ENCODE measurements at places on chromosomes 11 and 22.
A peak's percentile ranks its signal among the peaks of the same experiment; 100 is the strongest.

GRCh38 chr11:63551889-63552266 lies 11.3 kb downstream of the PLAAT2 start:
- no peak for DNase-seq

- DNase-seq: no peak
Observed at GRCh38 chr22:38755155-38755910, 465 bp downstream of the SUN2 start.

DNA sequence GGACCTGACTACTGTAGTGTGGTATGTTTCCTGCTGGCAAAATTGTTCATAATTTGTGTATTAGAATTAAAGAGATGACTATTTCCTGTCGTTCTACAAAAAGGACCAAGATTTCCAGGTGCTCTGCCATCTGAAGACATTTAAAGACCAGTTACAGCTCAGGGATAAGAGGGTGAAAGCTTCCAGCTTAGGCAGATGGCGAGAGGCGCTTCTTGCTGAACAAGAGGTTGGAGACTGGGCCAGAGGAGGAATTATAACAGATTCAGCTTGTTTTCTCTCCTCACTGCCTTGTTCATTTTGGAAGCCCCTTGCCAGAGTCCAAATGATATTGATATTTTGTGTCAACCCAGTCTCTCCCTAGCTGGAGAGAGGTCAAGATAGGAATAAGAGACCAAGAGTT lies 23.1 kb upstream of the NNMT start:
- DNase-seq: no peak

- no peak for DNase-seq
Observed at GRCh38 chr11:102761646-102762238, 18.7 kb downstream of the MMP10 start.

GRCh38 chr11:13963169-13963948 lies 836 bp downstream of the SPON1 start:
- DNase-seq: no peak

DNA sequence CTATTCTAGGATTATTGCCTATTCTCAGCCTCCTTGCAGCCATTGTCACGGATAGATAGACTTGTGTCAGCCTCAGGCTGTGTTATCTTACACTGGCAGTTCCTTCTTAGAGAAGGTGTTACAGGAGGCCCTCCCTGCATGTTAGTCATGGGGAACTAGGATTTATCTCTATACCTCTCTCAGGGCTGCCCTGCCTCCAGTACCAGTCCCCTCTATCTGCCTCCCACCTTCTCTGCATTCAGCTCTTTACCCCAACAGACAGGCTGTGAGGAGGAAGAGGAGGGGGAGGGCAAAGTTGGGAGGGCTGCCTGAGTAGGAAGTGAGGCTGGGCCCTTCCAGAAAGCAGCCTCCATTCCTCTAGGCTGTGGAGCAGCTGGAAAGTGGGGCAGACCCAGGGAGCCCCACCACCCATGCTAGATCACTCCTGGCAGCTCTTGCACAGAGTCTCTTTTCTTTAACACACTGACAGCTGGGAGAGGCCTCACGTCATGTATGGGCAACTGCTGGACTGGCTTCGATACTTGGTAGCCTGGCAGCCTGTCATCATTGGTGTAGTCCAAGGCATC lies 2.9 kb upstream of the IL18BP start:
- no peak for DNase-seq

DNA sequence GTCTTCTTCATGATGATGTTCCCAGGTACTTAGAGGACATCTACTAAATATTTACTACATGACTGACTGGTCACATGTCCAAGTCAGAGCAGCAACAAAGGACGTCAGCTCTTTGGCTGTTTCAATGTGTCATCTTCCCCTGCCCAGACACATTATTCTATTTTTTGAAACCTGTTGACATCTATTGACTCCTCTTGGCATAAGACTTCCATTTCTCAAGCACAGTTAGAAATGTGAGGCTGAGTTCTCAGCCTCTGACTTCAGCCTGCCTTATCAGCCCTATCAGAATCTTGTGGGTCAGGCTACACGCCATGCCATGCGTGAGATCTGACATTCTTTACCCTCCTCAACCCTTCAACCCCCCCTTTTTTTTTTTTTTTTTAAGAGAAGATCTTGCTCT lies 63.8 kb downstream of the SC5D start:
- DNase-seq: no peak

DNA sequence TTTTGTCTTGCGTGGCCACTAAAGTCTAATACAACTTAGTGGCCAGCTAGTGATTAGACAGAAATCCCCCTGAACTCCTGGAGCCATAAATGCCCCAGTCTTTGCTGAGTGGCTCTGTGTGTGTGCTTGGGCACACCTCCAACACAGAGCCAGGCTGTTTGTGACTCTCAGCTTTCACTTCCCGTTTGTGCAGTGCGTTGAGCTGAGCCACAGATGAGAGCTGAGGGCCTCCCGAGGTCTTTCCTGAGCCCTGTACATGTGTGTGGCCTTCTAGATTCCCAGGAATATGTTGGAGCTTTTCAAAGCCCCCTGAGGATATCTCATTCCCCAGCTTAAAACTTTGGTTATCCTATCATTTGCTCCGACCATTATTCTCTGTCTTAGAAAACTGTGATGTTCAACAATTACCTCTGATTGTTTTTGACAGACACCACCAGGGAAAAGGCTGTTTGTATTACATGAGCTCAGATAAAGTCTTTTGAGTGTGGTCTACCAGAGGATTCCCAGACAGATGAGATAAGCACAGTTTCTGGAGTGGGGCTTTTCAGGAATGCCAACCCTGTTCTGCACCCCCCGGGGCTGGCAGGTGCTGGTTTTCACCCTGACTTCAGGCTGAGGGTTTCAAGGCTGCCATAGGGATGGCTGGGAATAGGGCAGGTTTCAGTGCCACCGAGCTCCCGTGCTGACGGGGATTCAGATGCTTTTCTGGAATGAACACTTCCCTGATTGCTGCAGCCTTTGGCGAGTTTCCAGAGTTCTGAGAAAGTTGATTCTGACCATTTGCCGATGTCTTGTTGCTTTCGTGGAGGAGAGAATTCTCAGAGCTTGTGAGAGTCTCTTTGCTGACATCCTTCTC lies 23.8 kb downstream of the IGHMBP2 start:
- no peak for DNase-seq

DNA sequence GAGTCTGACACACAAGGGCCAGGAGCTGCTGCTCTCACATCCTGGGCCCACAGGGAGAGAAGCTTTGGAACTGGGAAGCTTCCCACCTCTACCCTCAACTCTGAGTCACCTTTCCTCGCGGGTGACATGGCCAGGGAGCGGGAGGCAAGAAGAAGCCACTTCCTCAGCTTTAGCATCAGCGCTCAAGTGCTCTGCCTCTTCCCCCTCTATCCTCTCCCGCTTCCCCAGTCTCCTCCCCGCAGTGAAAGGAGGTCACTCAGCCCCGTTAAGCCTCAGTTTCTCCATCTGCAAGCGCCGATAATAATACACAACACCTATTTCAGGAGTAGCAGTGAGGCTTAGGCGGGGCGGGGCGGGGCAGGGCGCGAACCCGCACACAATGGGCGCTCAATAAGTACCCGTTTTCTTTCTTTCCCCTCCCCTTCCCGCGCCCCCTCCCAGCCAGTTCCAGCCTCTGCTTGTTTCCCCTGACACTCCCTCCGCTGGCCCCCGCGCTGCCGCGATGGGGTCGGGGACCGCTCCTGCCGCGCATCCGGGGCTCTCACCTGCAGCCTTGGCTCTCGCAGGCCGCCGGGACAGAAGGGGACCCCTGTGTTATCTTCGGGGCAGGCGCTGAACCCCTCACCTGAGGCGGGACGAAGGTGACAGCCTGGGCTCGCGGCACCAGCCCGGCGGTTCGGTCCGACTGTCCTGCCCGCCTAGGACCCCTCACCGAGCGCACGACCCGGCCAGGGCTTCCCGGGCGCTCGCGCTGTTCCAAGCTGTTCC lies 892 bp downstream of the GDPD5 start:
- DNase-seq: no peak

DNA sequence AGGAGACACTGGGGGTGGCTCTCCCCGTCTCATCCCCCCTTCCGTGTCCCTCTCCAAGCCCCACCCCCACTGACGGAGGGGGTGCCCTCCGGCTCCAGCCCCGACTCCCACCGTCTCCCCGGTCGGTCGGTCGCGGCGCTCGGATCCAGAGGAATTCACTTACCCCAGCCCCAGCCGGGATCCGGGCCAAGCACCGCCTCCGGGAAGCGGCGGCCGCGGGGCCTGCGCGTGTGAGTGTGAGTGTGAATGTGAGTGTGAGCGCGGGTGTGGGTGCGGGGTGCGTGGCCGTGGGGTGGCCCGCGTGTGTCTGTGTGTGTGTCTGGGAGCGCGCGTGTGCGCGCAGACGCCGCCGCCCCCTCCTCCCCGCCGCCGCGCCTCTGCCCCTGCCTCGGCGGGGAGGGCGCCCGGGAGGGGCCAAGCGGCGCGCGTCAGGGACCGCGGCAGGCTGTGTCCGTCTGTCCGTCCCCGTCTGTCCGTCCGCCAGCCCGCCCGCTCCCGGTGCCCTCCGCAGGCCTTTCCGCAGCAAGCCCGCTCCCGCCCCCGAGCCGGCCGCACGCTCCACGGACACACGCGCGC lies at the start of gene ELFN2:
Gene ELFN2 (minus strand): TSS at position 345 of the 576 bp plus-strand sequence. CDS start 51,945 bp downstream, outside the sequence.
- no peak for DNase-seq

- no peak for DNase-seq
Observed at GRCh38 chr11:24226606-24227005, 270.2 kb upstream of the LUZP2 start.

GRCh38 chr11:117625237-117625636 lies 171.8 kb downstream of the DSCAML1 start:
- DNase-seq: no peak

GRCh38 chr11:62399878-62400266 lies 19.0 kb upstream of the SCGB1A1 start:
- no peak for DNase-seq

- DNase-seq: no peak
Observed at GRCh38 chr11:122344215-122344614, 228.2 kb upstream of the BLID start.

GRCh38 chr11:101583251-101584128 lies at the start of gene TRPC6:
Gene TRPC6, minus strand, starts transcription at chr11:101584007. Its CDS starts 504 bp downstream, at chr11:101583503.
- peak; percentile 58 for DNase-seq

DNA sequence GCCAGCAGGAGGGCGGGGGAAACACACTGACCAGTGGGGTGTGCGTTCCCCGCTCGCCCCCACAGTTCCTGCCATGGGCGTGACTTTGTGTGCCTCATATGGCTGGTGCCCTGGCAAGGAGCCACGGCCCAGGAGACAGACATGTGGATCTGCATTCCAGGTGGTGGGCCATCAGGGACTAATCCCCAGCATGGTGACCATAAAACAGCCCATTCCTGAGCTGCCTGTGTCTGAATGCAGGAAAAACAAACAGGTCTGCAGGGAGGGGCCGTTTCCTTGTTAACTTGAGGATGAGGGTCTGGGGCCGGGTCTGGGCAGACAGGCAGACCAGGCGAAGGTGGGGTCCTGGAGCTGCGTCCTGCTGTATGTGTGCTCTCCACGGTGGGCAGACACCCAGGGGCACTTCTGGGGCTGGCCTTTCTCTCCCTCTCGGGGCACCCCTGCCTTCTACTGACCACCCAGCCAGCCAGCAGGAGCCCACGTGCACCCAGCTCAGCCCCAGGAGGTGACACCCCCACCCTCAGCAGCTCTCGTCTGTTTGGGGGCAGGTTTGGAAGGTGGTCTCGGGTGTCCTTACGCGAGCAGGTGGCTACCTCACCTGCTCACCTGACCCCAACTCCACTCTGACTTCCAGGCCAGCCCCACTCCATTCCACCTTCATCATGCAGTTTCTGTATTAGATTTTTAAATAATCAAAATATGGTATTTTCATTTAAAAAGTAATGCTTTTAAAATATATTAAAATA lies 120.3 kb downstream of the KCNQ1OT1 start:
- no peak for DNase-seq

DNA sequence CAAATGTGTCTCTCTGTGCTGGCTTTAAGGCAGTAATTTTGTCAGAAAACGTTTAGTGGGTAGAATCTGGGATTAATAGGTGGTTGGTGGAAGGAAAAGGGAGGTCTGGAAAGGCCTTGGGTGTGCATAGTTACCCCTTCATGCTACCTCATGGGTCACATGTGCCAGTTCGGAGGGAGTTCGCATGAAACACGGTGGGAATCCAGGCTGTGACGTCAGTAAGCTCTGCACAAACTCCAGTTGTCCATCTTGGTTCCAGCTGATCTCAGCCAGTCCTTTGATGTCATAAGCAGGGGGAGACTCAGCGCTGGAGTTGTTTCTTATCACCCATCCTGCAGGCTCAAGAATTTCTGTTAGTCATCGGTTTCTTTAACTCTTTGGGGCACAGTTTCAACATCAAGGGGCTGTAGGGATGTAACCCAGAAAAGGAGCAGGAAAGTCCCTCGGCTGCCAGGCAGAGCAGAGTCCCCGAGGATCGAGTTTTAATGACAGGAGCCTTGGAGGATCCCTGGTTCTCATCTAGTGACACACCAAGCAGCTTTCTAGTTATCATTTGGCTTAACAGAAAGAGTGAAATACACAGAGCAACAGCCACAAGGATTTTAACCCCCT lies 28.9 kb downstream of the MOV10L1 start:
- peak; percentile 83 for DNase-seq

DNA sequence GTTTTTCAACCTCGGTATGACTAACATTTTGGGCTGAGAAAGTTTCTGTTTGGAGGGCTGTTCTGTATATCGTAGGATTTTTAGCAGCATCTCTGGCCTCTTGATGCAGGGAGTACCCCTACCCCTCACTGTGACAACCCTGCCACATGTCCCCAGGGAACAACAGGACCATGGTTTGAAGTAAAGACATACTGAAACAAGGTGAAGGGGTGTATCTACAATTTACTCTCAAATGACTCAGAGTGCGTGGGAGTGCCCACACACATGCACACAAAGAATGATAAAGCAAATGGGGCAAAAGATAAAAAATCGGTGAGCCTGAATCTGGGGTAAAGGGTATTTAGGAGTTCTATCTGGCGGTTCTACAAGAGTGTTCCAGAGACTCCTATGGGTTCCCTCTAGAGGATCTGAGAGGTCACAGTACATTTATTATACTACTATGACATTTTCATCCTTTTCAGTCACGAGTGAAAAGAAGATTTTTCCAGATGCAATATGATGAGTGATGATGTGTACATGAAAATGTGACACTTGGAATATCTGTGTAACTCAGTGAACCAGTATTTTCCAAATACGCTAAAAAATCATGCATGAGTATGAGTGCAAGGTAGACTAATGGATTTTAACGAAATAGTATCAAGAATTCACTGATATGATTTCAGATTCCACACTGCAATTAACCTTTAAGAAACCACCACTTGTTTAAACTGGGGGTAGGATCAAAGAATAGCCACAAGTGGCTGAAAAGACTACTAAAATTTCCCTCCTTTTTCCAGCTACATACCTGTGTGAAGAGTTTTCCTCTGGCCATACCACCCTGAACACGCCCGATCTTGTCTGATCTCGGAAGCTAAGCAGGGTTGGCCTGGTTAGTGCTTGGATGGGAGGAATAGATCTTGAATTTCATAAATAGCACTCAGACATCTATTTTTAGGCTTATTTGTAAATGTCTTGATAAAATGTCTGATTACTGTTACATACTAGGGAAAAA lies 56.3 kb upstream of the YPEL1 start:
- DNase-seq: no peak

DNA sequence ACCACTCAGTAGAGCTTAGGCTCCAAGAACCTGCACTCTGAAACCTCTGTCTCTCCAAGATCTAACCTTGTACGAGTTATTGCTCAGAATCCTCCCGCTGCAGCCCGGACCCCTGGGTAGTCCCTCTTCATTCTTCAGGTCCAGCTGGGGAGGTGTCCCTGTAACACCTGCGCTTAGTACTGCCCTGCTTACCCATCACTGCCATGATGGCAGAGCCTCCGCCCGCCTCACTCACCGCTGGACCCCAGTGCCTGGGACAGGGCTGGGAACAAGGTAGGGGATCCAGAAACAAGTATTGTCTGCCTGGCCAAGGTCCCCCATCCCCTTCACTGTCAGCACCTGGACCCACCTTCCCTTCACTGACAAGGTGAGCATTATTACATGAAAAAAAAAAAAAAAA lies 50.3 kb downstream of the THAP12 start:
- no peak for DNase-seq

- DNase-seq: no peak
Observed at GRCh38 chr11:61911701-61912529, 5.5 kb downstream of the RAB3IL1 start.
